ENCODE measurements at places on chromosomes 11 and 22.

DNA sequence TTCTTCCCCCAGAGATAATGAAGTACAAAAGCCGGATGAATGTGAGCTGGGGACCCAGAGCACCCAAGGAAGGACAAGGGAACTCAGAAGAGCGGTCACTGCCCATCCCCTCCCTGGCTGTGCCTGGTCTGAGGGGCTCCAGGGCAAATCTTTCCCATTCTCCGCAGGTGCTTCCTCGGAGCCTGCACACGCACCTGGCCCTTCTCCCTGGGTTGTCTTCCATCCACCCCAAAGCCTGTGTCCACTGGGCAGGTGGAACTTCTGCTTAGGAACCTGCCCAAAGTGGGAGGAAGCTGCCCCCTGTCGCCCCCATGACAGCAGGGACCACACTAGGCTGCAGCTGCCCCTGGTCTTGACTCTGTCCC lies 121.0 kb upstream of the FGF3 start:
- DNase-seq, result no peak

GRCh38 chr11:113275602-113276001 lies 38.8 kb upstream of the TTC12 start:
- DNase-seq, result no peak

DNA sequence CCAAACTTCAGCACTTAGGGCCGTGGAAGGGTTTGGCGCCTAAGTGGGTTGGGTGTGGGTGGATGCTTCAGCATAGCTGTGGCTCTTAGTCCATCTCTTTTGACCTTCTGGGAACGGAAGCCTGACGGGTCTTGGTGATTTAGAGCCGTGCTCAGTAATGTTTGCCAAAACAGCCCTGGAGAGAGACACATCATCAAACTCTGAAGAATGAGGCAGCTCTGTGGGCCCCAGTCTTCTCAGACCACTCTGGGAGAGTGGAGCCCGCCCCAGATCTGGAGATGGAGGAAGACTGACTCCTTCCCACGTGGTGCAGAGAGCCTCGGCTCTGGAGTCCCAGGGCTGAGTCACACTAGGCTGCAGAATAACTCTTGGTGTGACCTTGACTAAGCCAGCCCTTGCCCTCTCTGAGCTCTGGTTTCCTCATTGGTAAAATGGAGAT lies 168.9 kb downstream of the C11orf91 start:
- DNase-seq, result no peak

DNA sequence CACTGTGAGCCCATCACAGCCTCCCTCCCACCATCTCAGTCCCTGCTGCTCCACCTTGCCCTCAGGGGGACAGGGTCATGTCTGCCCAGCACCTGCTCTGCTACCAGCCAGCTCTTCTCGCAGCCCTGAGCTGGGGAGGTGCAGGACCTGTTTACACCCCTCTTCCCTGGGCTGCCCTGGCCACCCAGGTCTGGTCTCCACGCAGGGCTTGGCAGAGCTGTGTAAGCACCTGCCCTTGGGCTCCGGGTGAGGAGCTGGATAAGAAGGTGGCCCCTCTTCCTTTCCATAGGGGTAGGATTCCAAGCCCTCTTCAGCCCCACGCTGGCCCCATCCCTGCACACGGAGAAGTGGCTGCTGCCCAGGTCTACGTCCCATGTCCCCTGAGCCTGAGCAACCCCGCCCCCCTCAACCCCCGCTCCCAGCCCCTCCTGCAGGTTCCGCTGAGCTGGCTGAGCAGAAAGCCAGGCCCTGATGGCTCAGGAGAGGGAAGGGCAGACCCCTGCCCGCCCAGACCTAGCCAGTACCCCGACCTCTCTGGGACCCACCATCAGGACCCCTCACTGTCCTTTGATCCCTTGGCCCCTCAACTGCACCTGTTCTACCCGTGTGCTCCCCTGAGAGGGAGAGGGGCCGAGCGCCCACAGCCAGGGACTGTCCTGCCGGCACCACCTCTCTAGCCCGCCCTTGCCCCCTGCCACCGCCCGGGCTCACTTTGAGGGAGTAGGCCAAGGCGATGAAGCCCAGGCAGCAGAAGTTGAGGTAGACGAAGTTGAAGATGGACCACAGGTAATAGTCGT lies 3.2 kb downstream of the IFITM10 start:
- no peak for DNase-seq

DNA sequence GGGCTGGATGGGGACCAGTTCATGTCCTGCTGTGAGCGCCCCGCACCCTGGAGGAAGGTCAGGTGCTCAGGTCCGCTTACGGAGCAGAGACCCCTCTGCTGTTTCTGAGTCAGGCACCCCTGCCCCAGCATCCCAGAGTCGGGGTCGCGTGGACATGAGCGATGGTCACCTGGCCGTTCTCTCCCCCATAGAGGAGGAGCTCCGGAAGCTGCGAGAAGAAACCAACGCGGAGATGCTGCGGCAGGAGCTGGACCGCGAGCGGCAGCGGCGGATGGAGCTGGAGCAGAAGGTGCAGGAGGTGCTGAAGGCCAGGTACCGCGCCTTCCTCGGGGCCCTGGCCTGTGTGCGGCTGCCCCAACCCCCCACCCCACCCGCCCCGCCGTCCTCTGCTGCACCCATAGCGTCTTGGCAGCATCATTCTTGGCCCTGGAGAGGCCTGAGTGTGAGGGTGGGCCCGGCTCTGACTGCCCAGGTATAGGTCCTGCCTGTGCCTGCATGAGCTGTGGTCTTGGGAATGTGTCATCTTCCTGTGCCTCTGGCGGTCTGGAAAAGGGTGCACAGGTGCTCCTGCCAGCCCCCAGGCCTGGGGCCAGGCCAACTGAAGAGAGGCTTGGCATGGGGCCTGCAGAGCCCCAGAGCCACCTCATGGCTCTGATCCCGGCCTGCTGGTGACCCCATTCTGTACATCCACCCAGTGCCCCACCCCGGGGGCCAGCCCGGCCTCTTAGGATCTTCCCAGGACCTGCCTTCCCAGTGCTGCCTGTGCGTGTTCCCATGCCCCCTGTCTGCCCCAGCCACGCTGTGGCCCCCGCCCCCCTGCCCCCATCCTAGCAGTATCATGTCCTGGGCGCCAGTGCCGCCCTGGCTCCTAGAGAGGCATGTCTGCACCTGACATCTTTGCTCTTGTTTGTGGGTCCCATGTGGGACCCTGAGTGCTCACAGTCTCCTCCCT lies 38.1 kb downstream of the GRAMD4 start:
- DNase-seq, result no peak

Data from T47D (cell line).